ENCODE measurements at places on chromosomes 2 and 18. TPM values are rescaled to one million over a fixed set of nuclear protein-coding genes. Genes with fewer than 3 reads are reported as not detected.

DNA sequence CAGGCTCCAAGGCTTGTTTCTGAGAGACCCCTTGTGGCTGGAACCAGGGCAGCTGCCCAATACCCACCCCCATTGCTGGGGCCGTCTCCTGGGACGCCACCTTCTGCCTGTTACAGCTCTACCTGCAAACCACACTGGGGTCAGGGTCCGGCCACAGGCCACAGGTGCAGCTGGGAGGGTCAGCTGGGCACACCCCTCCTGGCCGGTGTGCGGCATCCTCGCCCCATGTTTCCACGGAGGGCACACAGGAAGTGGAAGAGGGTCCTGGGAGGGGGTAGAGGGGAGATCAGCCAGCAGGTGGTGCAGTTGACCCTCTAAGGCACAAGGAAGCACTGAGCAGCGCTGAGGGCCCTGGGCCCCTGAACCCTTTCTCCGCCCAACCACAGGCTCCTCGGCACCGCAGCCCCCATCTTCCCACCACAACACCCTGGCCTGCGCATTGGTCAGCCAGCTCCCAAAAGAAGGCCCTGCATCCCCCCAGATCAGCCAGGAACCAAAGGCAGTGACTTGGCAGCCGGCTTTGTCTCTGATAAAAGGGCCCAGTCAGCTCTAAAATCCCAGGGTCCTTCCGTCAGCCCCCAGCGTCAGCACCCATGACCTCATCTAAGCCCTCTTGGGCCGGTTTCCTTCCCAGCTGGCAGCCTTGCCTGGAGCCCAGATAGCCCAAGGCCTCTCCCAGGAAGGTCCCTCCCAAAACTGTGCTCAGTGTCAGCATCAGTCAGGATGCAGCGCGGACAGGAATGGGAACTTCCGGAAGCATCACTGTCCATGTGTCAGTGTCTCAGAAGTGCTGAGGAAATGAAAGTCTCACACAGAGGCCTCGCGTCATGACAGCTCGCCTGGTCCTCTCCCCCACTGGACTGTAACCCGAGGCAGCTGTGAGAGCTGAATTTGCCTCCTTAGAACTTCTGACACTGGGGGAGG lies 1.7 kb downstream of the ERFE start:
- no peak for DNase-seq

Gene MAP3K19
- total RNA-seq: not detected

DNA sequence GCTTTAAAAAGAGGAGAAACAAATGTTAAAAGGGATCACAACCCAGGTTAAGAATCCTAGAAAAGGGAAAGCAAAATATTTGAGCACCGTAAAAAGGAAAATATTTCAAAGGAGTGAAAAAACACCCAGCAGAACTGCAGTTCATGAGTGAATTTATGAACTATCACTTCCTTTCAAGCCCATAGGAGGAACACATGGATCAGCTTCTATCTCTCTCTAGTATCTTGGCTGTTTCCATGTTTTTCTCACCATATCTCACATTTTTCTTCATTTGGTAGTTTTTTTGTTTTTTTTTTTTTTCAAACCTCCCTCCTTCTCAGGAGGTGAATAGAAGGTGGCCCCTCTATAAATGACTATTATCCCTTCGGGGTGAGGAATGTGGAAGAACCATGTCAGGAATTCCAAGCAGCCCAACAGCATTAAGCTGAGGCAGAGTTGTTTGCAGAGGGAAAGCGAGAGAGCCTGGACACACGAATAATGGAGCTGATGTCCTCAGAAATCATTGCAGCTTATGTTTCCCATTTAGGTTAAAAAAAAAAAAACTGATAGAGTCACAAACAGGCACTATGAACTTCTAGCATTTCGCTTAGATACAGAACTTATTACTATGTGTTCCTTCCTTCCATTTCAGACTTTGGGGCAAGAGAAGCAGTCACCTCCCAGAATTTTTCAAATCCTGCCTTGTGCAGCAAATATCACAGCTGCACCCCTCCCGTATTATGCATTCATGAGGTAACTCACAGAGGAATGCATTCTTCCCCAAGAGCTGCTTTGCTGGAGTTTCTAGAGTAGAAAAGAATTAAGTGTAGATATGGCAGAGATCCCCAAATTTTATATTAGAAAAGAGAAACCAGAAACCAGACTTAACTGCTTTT lies 315.6 kb downstream of the IRS1 start:
- DNase-seq: peak; percentile 10

DNA sequence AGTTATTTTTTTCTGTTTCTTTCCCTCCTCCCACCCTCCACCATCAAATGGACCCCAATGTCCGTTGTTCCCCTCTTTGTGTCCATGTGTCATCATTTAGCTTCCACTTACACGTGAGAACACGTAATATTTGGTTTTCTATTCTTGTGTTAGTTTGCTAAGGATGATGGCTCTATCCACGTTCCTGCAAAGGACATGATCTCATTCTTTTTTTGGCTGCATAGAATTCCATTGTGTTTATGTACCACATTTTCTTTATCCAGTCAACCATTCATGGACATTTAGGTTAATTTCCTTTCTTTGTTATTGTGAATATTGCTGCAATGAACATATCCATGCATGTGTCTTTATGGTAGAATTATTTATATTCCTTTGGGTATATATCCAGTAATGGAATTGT lies 91.3 kb upstream of the TNP1 start:
- no peak for DNase-seq

- no peak for DNase-seq
Measured at GRCh38 chr2:106706283-106706682, 179.7 kb downstream of the ST6GAL2 start.

DNA sequence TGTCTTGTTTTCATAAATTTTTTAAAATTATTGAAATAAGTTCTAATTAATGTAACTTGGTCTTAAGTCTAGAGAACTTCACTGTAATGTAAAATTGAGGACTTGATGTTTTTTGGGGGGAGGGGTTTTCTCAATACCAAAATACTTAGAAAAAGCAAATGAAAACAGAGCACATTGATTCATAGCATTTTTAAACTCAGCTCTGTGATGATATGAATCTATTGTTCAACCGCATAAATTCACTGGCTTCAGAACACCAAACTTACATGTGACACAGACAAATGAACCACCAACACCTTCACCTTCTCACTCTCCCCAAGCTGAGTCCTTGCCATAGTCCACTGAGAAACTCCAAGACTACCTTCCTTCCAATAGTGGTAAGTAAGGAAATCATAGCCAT lies 108.2 kb downstream of the ZNF521 start:
- no peak for DNase-seq

GRCh38 chr2:7730449-7730848 lies 813.2 kb downstream of the RNF144A start:
- no peak for DNase-seq

Gene CRACDL
- 1.0 TPM for total RNA-seq

Gene MAP3K2
- 26.4 TPM for total RNA-seq

DNA sequence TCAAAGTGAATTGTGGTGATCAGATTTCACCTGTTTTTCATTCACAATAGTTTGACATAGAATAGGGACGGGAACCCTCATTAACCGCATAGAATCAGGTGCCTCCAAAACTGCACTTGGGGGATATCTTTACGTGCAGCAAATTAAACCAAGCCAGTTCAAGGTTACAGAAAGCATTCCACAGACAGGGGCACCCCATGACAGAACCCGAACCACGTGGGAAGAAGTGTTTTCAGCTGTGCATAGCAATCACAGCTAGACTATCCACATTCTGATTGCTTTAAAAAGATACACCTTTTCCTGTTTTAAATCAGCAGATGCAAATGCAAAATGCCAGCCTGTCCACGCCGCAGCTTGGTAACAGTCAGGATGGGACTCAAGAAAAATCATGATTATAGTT lies 205.8 kb downstream of the ANAPC1 start:
- DNase-seq: no peak

- DNase-seq: no peak
Measured at GRCh38 chr18:8248576-8248975, 360.7 kb upstream of the RAB12 start.

GRCh38 chr18:32548688-32549087 lies 78.0 kb upstream of the GAREM1 start:
- no peak for DNase-seq

Gene AKAIN1
- total RNA-seq: not detected

Gene IL36B
- not detected for total RNA-seq

GRCh38 chr2:120949027-120949956 lies 213.6 kb downstream of the GLI2 start:
- DNase-seq: peak; percentile 40

GRCh38 chr2:46489423-46490174 lies 10.2 kb downstream of the TMEM247 start:
- no peak for DNase-seq

GRCh38 chr2:226726546-226726945 lies 73.1 kb downstream of the IRS1 start:
- no peak for DNase-seq

- peak; percentile 14 for DNase-seq
Measured at GRCh38 chr2:26692279-26692896, at the start of gene KCNK3. Gene KCNK3, plus strand, starts transcription at chr2:26692722. Its CDS starts 154 bp downstream, at chr2:26692876.

GRCh38 chr2:174972924-174973323 lies 32.3 kb downstream of the CHN1 start:
- no peak for DNase-seq

Gene CD8B2
- not detected for total RNA-seq

GRCh38 chr18:10089881-10090280 lies 176.1 kb downstream of the VAPA start:
- no peak for DNase-seq

GRCh38 chr2:15201009-15201408 lies 360.1 kb downstream of the NBAS start:
- DNase-seq: no peak

GRCh38 chr2:168915441-168916330 lies 14.6 kb downstream of the G6PC2 start:
- no peak for DNase-seq

- DNase-seq: no peak
Measured at GRCh38 chr2:223668302-223668998, 66.3 kb upstream of the SCG2 start.

DNA sequence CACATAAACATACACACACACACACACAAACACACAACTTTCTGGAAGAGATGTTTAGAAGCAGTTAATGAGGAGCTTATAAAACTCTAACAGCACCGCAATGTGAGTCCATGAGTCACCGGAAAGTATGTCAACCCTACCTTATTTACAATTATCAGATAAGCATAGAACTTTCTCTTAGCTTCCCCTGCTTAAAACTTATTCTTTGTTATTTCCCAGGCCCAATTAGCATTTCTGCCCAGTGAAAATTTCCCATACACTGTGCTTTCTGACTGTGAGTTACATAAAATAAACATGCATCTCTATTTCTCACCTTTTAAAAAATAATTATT lies 737.6 kb downstream of the LRP1B start:
- DNase-seq: no peak

- no peak for DNase-seq
Measured at GRCh38 chr2:220033546-220033945, 406.1 kb downstream of the SLC4A3 start.

DNA sequence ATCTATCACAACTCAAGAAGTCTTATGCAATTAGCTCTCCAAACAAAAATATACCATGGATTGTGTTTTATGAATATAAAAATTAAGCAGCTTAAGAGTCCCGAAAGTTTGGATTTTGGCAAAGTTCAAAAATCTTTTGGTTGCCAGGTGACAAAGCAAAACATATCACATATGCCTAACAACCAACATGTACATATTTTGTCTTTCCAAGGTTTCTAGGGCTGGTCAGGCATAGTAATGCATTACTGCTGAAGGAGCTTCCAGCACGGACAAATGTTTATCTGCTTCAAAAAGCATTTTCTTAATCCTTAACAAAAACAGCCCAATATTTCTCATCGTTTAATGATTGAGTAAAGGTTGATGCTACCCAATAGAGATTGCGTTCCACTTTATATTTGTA lies 1327.1 kb upstream of the ZEB2 start:
- no peak for DNase-seq

DNA sequence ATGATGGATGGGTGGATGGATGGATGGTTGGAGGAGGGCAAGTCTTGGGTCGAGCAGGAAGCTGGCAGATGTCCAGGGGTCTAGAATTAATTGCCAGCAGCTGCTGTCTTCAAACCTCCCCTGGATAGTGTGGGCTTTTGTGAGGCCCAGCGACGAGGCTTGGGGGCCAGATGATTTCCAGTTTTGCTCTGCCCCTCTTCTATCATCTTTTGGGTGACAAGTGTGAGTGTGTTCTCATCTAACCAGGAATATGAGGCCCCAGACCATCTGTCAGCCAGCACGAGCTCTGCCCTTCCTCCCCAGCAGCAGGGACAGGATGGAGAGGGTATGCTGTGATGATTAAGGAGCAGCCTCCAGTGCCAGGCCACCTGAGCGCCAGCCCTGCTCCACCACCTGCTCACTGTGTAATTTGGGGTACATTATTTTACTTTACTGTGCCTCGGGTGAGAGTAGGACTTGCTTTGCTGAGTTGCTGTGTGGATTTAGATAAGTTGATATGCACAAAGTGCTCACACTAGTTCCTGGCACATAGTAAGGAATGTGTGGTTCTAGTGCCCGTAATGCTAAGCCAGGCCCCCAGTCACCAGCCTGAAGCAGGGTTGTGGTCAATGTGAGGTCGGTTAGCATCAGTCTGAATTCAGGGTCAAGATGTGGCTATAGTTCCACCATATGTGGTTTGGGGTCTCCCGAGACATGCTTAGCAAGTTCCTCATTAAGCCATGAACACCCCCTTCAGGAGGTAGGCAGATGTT lies 251.1 kb downstream of the CYP26B1 start:
- DNase-seq: no peak

Gene FOXI3
- total RNA-seq: 0.66 TPM

GRCh38 chr2:176039375-176039774 lies 37.3 kb upstream of the LNPK start:
- DNase-seq: no peak

DNA sequence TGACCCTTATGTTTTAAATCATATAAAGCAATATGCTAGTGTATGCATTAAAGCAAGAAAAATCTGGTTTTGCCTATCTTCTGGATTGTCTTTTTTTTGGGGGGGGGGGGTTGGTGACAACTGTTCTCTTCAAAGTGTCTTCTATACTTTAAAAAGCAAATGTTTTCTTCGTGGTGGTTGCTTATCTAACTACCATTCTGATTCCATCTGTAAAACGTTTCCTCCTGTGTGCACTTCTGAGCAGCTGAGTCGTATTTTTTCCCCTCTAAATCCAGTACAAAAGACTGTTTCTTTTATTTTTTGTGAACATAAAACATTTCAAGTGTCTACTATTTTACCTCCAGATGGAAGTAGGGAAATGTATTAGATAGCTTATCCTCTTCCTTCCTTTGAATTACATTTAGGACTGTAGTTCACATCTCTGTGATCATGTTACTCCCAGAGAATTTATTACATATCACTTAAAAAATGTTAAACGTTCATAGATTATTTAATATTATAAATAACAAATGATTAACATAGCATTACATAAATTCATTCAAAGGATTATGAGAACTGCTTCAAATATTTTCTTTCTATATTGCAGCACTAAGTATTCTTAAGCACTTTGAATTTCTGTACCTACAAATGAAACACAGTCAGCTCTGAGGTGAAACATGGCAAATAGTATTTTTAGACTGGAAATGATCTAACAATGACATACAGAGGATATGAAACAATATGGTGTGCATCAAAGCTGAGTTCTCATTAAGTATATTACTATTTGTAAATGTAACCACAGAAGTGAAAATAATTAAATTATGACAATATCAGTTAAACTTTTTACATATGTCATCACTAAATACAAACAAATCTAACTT lies 56.4 kb downstream of the SCN3A start:
- no peak for DNase-seq

- peak; percentile 14 for DNase-seq
Measured at GRCh38 chr2:206084870-206085741, 868 bp downstream of the INO80D start.

Gene ZC3H8
- total RNA-seq: 19.7 TPM
